ENCODE measurements at places on chromosomes 3 and 15.

GRCh38 chr3:175041369-175041768 lies 182.2 kb downstream of the NAALADL2 start:
- DNase-seq: no peak

- no peak for DNase-seq
Measured at GRCh38 chr15:50229336-50229735, 36.2 kb downstream of the HDC start.

DNA sequence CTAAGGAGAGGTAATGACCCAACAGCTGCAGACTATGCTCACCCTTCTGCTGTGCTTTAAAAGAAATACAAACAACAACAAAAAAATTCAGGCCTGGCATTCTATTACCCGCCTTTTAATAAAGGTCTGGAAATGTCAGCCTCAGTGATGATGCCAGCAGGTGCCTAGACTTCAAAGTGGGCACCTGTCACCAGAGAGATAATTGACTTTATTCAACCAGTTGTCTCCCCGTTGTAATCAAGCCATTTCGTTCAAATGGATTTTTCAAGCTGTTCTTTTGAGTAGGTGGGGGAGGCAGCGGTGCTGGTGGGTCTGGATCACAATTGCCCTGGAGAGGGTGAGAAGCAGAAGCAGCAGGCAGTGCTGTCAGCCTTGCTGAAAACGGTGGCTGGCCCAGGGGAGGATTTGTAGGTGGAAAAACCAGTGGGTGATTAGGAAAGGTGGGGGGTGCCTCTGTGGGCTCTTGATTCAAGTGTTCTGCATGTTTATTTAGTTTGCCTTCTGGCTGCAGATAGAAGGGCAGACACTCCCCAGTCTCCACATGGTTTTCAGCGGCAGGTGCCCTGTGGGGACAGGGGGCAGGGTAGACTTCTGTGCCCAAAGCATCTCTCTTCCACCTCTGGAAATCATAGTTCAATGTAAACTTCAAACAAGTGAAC lies 300.2 kb upstream of the SLCO3A1 start:
- no peak for DNase-seq

DNA sequence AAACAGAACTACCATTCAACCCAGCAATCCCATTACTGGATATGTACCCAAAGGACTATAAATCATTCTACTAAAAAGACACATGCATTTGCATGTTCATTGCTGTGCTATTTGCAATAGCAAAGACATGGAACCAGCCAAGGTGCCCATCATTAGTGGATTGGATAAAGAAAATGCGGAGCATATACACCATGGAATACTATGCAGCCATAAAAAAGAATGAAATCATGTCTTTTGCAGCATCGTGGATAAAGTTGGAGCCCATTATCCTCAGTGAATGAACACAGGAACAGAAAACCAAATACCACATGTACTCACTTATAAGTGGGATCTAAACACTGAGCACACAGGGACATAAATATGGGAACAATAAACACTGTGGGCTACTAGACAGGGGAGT lies 43.1 kb upstream of the TIMP4 start:
- no peak for DNase-seq

All from T-cell (primary cell).